GM20000 (cell line): ENCODE measurements at places on chromosomes 1 and 21.

- peak; percentile 11 for DNase-seq
Observed at GRCh38 chr1:201531551-201532425, 7.1 kb upstream of the NAV1 start.

DNA sequence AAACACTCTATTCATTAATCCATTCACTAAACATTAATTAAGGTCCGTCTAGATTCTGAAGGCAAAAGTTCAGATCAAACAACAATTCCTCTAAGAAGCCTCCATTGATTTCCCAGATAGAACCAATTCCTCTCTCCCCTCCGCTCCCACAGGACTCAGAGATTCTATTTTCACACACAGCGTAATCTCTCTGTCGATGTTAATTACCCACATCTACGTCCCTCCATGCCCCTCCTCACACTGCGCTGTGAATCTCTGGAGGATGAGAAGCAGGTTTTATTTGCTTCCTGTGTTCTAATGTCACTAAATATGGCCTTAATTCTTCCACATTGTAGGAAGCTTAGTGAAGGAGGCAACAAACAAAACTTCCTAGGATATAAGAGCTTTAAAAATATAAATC, 306.7 kb downstream of the DSCAM start:
- DNase-seq, result no peak

- no peak for DNase-seq
Observed at GRCh38 chr1:203311368-203312301, 6.3 kb downstream of the BTG2 start.

GRCh38 chr1:157575744-157576143, 22.1 kb downstream of the FCRL4 start:
- DNase-seq, result no peak

- DNase-seq, result no peak
Observed at GRCh38 chr1:54614563-54614962, 8.8 kb downstream of the FAM151A start.
